Hematopoietic multipotent progenitor cell treated with erythropoietin and hydrocortisone succinate and interleukin-3 and kit ligand, for 17 days (in vitro differentiated cells): ENCODE measurements at places on chromosomes 3 and 15.

DNA sequence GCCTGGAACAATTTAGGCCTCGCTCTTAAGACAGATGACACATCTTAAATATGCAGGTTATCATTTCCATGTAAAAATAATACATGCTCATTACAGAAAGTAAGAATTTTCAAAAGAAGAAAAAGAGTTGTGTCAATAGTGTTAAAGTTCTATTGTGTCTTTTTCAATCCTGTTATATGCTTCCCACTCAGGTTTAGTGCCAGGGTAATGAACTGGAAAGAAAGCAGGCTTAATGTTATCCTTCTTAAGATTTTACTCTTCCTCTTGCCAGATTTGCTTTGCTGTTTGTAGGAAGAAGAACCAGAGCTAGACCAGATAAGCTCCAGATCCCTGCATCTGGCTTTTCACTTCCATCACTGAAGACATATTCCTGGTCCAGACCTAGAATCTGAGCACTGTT is 128.6 kb downstream of the TPRG1 start:
- DNase-seq, result no peak

- no peak for DNase-seq
Measured at GRCh38 chr3:106573605-106574004, 704.8 kb upstream of the CBLB start.

GRCh38 chr3:53286727-53287126 is 30.9 kb upstream of the TKT start:
- no peak for DNase-seq

DNA sequence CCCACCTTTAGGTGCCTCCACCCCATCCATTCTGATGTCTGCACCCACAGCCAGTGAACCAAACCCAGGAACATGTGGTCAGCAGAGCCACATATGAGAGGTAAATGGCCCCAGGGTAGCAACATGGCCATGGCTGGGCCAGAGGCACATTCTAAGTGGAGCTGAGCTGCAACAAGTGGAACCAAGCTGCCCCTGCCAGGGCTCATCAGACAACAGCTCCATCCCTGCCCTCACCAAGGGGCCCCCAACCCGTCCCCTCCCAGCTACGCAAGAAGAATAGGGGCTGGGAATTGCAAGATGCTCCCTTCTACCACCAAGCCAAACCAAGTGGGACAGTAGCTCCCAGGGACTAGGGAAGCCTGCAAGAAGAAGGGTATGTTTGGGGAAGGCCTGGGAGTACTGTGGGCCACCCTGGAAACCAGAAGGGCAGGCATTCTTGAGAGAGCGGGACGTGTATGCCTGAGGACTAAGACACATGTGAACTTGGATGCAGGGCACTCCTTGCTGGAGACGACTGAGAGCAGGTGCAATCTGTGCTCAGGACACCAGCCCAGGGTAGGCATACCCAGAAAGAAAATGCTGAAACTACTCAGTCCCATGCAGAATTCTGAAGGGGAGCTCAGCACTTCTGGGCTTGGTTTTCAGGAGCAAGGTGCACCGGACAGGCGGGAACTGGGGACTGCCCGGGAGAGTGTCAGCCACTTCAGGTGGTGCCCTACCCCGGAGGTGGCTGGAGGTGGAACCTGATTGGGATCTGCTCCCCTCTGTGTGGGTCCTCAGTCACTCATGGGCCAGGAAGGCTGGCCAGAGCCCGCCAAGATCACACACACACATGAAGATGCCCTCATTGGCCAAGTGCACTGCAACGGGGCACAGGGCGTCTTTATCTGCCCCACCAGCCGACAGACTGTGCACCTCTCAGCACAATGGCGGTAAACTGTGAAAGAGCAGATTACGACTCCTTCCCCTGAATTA is 9.5 kb downstream of the MYL3 start:
- DNase-seq, result no peak

DNA sequence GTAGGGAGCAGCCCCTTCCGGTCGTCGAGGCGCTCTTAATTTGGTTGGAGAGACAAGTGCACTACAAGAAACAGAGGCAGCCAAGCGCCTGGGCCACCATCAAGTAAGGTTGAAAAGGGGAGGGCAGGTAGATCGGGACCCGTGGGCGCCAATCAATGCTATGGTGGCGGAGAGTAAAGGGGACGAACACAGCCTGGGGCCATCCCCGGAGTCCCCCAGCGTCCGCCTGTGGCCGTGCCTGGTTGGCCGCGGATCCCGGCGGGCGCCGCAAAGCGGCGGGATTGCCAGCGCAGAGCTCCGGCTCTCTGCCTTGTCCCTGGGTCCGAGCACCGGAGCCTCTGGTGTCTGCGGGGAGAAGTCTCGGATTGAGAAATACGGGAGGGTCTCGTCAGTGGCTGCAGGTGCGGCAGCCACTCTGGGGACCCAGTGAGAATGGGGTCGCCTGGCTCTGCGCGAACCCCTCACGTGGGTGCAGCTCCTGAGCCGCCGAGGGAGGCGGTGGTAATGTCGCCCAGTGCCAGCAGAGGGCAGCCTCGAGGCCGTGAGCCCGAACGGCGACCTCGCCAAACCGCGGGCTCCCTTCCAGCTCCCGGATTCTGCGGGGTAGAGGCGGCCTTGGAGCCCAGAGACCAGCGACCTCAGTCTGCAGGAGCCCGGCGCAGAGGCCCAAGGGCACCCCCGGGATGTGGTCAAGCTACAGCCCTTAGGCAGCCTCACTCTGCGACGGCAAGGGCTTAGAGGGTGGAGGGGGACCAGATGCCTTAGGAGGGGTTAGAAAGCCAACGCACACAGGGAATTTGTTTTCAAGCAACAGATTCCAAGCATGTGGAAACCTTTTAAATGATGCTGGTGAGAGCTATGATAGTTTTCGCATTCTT is 10.8 kb downstream of the FOXL2 start:
- peak; percentile 36 for DNase-seq

- DNase-seq, result no peak
Measured at GRCh38 chr3:111321786-111322185, 220.2 kb upstream of the CD96 start.

GRCh38 chr3:109265295-109265694 is 51.0 kb downstream of the DPPA2 start:
- DNase-seq, result no peak

DNA sequence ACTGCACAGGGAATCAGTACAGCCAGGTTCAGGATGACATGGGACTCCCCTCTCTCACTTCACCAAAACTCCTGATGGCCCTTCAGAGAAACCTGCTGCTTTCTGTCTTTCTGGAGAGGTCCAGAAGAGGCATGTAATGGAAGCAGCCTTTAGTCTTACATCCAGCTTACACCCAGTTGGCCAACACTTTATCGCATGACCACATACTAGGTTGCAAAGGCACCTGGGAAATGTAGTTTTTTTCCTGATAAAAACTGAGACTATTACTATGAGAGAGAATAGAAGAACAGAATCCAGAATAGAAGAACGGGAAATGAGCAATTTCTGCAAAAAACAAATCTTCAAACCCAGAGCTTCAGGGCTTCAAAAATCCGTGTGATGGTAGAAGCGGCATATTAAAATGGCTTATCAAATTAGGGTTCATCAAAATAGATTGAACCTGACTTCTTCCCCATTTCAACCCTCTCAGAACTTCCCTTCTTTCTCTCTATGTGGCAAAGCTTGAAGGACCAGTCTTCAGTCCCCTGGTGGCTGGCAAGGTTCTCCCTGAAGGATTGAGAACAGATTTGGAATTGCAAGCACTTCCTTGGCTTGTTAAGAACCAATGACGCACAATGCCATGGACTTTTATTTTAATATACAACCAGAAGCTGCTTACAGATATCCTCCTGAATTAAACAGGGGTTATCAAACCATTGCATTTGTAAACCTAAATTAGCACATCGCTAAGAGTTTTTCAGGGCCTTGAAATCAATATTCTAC is 34.4 kb downstream of the CORO2B start:
- no peak for DNase-seq

- no peak for DNase-seq
Measured at GRCh38 chr3:145620486-145620885, 540.5 kb downstream of the PLOD2 start.

GRCh38 chr3:13662238-13662847 is 113.4 kb downstream of the FBLN2 start:
- DNase-seq, result no peak

DNA sequence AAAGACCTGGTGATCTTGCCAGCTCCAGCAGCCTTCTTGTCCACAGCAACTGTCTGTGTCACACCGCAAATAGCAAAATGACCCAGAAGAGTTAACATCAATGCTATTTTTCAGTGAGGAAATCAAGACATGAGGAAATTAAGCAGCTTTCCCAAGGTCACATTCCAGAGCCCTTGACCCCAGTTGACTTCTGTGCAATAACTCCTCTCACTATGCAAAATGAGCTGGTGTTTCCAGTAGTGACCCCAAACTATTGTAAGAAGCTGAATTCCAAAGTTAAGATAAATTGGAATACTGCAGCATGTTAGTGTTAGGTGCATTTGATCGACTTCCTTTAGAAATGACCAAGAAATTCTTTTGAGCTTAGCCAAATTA is 172.8 kb upstream of the SNTN start:
- DNase-seq, result no peak

DNA sequence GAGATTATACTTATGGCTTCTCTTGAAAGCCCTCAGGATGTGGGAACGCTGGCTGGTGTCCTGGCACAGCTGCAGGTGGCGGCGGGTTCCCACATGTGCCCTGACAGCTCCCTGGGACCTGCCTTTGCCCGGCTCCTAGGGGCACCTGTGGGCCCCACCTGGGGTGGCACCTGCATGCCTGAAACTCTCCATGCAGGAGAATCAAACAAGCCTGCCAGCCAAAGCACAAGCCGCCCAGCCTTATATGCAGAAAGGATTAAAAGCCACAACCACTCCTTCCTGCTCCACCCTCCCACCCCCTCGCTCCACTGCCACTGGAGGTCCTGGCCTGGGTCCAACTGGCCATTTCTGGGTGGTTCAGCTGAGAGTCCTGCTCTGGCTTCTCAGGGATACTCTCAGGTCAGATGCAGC is 18.1 kb downstream of the TRPM1 start:
- no peak for DNase-seq

DNA sequence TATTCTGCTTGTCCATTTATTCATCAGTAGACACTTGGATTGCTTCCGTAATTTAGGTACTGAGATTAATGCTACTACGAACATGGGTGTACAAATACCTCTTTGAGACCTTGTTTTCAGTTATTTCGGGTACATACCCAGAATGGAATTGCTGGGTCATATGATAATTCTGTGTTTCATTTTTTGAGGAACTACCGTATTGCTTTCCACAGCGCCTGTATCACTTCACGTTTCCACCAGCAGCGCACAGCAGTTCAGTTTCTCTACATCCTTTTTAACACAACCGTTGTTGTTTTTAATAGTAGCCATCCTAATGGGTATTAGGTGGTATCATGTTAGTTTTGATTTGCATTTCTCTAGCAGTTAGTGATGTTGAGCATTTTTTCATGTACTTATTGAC is 9.5 kb downstream of the PAK2 start:
- no peak for DNase-seq

- no peak for DNase-seq
Measured at GRCh38 chr3:14478956-14479550, 61.1 kb downstream of the GRIP2 start.

- DNase-seq, result no peak
Measured at GRCh38 chr3:128242818-128243601, 89.7 kb downstream of the EEFSEC start.

- no peak for DNase-seq
Measured at GRCh38 chr3:126132751-126133511, 47.5 kb downstream of the ALDH1L1 start.

GRCh38 chr15:47954196-47954595 is 166.6 kb upstream of the SLC24A5 start:
- DNase-seq, result no peak

DNA sequence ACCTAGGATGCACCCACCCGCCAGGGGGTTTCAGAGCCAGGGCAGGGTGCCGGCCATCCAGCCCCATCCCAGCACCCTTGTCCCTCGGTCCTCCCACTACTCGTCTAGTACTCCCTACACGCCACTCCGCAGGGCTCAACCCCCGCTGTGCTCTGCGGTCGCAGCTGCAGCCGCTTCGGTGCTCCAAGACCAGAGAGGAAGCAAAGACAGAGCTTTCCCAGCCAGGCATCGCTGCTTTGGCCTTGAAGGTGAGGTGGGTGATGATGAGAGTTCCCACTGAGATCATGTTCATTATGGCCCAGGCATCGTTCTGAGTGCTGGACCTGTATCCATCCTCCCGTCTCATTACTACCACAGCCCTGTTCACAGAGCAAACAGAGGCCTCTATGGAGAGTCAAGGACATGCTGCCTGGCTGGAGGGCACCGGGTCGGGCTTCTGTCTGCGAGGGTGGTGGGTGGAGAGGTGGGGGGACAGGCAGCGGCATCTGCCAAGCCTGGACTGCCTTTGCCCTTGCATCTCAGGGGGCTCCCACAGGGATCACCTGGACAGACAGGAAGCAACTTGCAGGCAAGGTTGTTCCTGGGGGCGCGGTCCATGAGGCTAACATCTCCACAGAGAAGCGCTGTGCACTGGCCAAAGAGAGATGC is 66.9 kb downstream of the KLF13 start:
- DNase-seq, result no peak

GRCh38 chr15:71501344-71502076 is 308.8 kb upstream of the NR2E3 start:
- DNase-seq, result no peak

DNA sequence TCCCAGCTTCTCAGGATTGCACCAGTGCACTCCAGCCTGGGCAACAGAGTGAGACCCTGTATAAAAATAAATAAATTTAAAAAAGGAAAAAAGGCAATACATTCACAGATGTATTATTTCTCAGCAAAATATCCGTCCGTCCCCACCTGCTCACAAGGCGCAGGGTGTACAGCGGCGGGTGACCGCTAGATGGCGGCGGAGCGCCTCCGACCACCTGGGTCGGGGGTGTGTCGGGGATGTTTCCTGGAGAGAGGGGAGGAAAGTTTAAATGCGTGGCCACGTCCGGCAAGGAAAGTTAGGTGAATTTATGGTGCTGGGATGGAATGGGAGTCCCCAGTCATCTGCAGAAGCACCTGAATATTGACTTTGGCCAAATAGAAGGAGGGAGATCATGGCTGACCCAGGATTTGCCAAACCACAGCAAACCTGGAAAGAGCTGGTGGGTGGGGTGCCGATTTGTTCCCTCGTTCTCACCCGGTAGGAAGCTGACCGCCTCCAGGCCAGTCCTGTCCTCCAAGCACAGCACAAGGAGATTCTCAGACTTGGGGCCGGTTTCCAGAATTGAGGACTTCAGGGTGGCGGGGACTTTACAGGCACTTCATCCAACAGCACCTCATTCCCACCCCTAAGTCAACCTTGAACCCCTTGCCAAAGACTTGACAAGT is 88.3 kb downstream of the TMEM266 start:
- DNase-seq, result peak; percentile 12

DNA sequence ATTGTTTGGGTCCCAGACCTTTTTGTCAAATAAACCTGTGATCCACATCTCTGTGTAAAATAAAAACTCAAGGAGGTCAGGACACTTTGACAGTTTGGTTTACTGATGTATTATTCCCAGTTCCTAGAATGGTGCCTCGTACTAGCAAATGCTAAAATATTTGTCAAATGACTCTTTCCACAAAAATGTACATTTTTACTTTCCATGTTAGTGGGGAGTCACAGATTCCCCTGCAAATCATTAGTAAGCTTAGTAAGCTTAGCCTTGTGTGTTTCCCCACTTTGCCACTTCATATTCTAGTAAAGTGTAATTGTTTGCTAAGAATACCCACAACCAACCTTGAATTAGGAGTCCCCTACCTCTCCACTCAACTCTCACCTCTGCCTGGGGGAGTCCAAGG is 2.4 kb upstream of the MAGI1 start:
- DNase-seq, result no peak

GRCh38 chr3:16614033-16615031 is 9.1 kb upstream of the DAZL start:
- DNase-seq, result no peak
